ENCODE measurements at places on chromosomes 2 and 18.
A peak's percentile ranks its signal among the peaks of the same experiment; 100 is the strongest.

GRCh38 chr2:159267921-159268320 lies 18.6 kb downstream of the WDSUB1 start:
- DNase-seq, result no peak

GRCh38 chr2:44016282-44016681 lies 20.5 kb upstream of the LRPPRC start:
- no peak for DNase-seq

GRCh38 chr2:119820275-119820674 lies 60.6 kb downstream of the PTPN4 start:
- DNase-seq, result no peak

GRCh38 chr2:134582547-134582899 lies 136.3 kb downstream of the TMEM163 start:
- no peak for DNase-seq

DNA sequence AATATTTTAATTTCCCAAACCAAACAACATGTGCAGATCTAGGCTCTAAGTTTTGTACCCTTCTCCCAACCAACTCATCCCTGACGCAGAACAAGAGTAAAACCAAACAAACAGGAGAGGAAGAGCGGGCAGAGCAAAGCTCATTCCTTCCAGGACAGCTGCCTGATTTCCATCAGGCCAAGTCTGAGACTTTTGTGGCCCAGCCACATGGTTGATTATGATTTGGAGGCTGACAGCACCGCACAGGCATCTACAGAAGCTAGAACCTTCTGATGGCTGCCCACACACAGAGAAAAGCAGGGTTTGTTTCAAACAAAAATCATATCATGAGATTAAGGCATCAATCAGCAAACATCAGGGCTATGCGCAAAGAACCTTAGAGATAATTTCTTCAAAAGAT lies 262.6 kb downstream of the TNS1 start:
- no peak for DNase-seq

- no peak for DNase-seq
Observed at GRCh38 chr2:42284019-42284418, 77.0 kb downstream of the COX7A2L start.

GRCh38 chr18:55907453-55908175 lies 319.6 kb upstream of the TCF4 start:
- DNase-seq, result no peak

- DNase-seq, result peak; percentile 84
Observed at GRCh38 chr2:10285556-10286198, 17.0 kb upstream of the HPCAL1 start.

DNA sequence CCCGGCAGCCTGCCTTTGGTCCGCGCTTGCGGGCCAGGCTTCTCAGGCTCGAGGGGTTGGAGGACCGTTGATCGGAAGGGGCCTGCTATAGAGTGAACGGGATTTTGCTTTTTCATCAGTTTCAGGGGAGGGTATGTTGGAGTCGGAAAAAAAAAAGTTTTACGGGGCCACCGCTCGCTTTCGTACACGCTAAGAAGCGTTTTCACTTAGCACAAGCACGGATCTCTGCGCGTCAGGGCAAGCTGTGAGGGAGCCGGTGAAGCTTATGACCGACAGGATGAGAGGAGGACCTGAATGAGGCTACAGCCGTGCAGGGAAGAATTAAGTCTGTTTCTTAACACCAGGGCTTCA lies 443 bp downstream of the CPSF3 start:
- no peak for DNase-seq

- no peak for DNase-seq
Observed at GRCh38 chr2:161400076-161400475, 16.0 kb upstream of the TBR1 start.

- DNase-seq, result no peak
Observed at GRCh38 chr2:226793646-226794045, 6.0 kb downstream of the IRS1 start.

GRCh38 chr2:198662905-198663304 lies 794.8 kb downstream of the SATB2 start:
- no peak for DNase-seq

- no peak for DNase-seq
Observed at GRCh38 chr2:241678307-241678706, 8.3 kb downstream of the DTYMK start.

All from caudate nucleus (tissue), 63 donors.